ENCODE measurements at places on chromosomes 7 and 10.

- DNase-seq = no peak
Measured at GRCh38 chr7:74344786-74345185, 55.6 kb downstream of the CLIP2 start.

DNA sequence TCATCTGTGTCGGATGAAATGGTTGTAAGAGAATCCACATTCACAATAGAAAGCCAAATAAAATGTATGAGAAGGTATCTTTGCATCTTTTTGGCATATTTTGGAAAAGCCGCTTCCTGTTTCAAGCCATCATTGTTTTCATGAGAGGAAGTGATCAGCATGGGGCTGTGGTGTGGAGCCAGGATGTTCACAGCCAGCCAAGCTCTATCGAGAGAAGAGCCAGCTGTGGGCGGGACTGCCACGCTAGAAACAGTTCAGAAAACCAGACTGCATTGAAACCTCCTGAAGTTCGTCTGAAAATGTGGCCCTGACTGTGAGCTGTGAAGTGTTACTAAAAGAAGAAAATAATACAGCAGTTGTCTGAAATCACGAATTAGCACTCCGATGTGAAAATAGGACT lies 21.2 kb upstream of the NPS start:
- no peak for DNase-seq

DNA sequence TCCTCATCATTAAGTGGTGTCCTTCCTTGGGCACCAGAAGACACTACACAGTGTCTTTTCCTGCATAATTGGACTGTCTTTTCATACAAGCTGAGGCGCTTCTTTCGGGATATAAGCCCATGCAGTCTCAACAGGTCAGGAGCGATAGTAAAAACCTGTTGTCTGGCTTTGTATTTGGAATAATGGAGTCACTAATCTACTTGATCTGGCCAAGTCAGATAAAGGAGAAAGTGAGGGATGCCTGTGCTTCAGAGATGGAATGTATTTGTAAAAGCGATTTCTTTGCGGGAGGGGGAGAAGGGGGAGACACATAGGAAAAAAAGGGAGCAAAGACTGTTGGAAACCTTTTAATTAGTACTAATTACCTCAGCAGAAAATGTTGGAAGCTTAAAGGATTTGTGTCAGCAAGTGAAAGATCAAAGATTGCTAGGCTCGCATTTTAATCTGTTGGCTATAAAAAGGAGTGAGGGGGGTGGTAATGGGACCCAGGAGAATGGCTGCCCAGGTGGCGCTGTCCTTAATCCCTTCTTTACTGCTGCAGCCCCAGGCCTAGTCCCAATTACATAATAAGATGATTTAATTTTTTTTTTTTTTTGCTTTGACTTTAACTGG lies 581.4 kb downstream of the LRMDA start:
- DNase-seq = no peak

- peak; percentile 45 for DNase-seq
Measured at GRCh38 chr7:123749537-123749857, 694 bp upstream of the WASL start.

- no peak for DNase-seq
Measured at GRCh38 chr7:105106473-105106872, 92.5 kb downstream of the KMT2E start.

DNA sequence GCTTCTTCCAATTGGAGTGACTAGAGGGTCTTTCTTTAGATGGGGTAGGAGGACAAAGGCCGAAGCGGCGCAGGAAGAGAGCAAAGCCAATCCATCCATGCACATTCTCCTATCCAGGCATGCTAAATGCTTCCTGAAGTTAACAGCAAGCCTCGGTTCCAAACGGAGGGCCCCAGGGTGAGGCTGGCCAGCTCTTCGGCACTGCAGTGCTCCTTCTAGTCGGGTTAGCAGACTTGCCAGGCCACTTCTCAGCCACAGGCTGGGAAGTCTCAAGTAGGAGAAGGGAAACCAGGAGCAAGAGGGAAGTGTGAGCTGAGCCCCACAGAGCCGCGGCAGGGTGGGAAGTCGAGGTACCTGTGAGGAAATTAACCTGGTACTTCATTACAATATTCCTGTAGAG lies 253.8 kb upstream of the INHBA start:
- DNase-seq = no peak

- DNase-seq = no peak
Measured at GRCh38 chr7:158894825-158895224, 38.5 kb downstream of the DYNC2I1 start.

- no peak for DNase-seq
Measured at GRCh38 chr7:80593869-80594586, 44.4 kb upstream of the CD36 start.

- no peak for DNase-seq
Measured at GRCh38 chr7:145104400-145104799, 268.5 kb upstream of the TPK1 start.

DNA sequence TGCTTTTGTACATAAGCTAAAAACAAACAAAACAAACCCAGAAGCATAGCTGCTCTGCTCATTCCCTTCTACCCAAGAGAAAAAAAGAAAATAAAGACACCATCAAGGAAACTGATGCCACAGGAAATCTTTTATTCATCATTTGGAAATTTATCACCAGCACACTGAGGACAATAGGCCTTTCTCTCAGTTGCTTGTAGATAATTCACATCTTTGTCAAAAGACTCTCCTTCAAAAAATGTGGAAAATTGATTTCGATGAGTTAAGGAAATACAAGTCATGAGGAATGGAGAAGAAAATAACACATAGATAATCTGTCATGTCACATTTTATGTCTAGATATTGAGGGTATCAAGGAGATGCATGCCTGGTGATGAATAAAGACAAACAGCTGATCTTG lies 53.5 kb downstream of the ZNF37A start:
- no peak for DNase-seq

GRCh38 chr7:2202361-2202761 lies 30.4 kb downstream of the MAD1L1 start:
- no peak for DNase-seq

GRCh38 chr7:118185163-118185860 lies 1.3 kb downstream of the LSM8 start:
- peak; percentile 48 for DNase-seq

- no peak for DNase-seq
Measured at GRCh38 chr7:75881436-75882095, 2.7 kb downstream of the RHBDD2 start.

- no peak for DNase-seq
Measured at GRCh38 chr10:86229811-86230556, 136.6 kb downstream of the GRID1 start.

DNA sequence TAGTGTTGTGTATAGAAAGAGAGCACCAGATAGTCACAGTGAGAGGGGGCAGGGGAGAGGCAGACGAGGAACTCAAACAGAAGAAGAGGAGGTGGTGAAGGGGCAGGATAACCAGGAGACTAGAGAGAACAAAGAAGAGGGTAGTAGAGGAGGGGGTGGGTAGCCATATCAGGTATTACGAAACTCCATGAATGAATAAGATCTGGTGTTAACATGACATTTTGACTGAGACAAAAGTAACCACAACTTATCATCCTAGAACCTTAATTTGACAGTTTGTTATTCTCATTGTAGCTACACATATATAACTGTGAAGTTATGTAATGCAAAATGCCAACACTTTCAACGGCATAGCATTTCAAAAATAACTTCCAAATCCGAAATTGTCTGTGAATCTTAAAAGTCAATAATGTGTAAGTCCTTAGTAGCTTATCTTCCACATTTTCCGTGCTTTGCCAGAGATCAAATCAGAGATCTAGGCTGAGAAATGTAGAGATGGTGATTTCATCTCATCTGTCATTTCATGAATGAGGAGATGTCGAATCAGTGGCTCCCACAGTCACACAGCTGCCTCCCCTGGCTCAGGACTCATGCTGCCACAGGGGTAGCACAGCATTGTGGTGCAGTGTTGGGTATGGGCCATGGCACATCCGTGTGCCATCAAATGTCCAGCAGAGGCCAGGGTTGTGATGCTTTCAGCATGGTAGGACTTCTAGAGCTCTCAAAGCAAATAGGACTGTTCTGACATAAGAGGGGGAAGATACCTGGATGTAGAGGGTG lies 202.1 kb downstream of the HECW1 start:
- no peak for DNase-seq

- DNase-seq = no peak
Measured at GRCh38 chr10:129085811-129086210, 381.2 kb upstream of the MGMT start.

DNA sequence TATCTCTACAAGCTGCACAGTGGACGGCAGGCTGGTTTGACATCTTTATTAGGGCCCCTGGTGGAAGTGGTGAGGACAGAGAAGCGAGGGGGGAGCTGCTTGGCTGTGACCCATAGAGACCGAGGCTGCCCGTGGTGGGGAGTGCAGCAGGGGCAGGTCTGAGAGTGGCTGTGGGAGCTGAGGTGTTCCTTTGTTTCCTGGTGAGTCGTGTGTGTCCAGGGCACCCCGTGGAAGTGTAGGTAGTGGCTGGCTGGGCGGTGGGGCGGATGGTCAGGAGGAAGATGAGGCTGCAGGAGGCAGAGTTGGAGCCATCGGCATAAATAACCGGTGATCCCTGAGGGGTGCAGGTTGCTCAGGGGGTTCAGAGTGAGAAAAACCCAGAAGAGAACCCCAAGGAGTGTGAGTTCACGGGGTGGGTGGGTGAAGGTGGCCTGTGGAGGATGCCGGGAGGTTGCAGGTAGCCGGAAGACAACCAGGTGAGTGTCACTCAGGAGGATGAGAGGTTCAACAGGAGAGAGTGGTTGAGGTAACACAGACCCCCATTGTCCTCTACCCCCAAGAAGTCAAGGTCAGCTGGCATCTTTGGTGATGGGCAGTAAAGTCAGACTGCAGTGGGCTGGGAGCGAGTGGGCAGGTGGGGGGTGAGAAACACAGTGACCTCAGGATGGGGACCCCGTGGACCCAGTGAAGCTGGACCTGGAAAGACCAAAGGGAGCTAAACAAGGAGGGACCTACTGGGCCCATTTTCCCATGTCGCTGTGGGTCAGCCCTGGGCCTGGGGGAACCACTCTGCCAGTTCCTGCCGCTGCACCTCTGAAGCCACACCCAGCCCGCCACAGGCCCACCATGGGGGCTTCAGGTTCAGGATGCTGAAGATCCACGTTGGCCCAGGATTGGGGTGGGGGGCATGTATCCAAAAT lies 7.8 kb downstream of the ATP6V0E2 start:
- DNase-seq = no peak

DNA sequence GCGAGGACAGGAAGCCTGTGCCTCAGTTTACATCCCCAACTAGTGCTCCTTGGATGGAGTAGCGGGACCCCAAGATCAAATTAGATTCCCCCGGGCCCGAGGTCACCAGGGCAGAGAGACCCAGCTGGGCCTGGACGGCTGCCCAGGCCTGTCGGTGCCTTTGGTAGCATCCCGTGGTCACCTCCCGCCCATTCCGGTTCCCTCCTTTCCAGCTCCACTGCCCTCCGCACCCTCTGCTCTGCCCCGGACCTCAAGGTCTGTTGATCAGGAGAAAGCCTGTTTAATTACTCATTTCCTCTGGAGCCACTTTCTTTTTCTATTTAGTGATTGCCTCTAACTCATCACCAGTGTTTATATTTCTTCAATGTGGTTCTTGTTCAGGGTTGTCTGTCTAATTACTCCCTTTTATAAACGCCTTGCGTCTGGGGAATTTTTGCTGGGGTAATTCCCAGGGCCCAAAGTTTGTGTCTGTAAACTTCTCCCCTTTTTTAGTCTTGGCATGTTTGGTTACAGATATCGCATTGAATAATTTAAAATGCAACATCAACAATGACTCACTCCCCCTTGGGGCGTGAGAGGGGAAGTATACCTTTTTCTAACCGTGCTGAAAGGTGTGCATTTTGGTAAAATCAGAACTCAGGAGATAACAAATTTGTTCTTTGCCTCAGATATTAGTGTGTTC lies 1.9 kb downstream of the FOXK1 start:
- DNase-seq = no peak

DNA sequence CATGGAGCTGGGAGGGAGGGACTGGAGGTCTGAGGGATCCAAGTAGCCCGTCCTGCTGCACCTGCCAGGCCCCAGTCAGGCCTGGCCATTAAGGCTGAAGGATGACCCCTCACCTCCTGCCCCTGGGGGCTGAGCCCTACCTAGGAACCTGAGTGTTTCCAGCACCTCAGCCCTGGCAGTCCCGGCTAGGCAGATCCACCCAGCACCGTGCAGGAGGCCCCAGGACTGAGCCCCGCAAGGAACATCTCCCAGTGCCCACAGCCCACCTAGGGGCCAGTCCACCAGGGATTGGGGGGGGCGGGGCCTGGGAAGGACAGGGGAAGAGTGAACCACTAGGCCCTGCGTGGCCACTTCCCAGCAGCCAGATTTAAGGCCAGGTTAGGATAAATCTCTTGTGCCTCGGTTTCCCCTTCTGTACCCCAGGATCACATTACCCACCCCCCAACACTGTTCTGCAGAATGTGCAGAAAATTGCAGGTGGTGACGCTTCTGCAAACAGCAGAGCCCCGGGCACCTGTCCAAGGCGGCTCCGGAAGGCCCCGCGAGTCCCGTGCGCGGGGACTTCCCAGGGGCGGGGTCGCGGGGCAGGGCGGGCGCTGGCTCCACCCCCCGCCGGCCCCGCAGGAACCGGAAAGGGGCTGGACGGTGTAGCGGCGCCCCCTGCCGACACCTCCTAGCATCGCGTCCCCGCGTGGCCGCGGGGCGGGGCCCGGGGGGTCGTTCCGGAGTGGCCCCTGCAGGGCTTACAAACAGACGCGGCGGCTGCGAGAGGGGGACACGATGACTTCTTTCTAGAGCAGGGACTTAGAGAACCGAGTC lies 55.9 kb downstream of the PWWP2B start:
- DNase-seq = no peak

- DNase-seq = peak; percentile 55
Measured at GRCh38 chr10:10792681-10793080, 225.0 kb upstream of the CELF2 start.

DNA sequence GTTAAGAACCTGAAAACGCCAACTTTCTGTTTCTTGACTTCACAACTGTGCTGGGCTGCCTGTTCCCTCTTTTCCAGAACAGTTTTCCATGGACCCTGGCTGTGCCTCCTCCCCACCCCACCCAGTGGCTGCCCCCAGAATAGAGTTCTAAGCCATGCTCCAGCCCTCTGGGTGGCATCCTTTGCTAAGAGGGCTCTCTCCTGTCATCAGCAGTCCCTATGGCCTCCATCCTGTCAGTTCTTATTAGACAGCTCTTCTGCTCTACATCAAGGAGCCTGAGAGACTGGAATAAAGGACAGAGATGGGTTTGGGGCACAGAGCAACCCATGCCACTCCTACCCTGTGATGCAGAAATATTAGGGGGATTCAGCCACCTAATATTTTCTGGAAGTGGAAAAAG lies 13.9 kb upstream of the LRRC4 start:
- DNase-seq = no peak

GRCh38 chr10:99787311-99787710 lies 4.9 kb downstream of the ABCC2 start:
- DNase-seq = no peak

GRCh38 chr7:123423622-123424021 lies 110.8 kb downstream of the IQUB start:
- DNase-seq = no peak

DNA sequence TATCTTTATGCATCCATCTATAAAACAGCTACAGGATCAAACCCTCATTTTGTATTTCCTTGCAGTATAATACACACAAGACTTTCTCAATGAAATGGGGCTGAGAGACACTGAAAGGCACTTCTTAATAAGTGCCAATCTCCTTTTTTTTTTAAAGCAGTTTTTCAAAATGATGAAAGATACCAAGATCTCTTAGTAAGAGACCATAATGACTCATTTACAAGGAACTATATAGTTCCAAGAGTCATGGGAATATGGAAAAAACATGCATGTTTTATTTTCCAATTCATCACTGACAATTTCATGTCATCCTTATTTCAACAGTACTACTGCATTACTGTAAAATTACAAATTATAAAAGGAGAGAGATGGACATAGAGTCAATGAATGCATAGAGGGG lies 973.7 kb downstream of the GATA3 start:
- no peak for DNase-seq

All from fibroblast of the conjunctiva (primary cell).